ENCODE measurements at places on chromosomes 2 and 18.

- no peak for DNase-seq
Measured at GRCh38 chr2:120219766-120220165, 3.4 kb downstream of the TMEM185B start.

DNA sequence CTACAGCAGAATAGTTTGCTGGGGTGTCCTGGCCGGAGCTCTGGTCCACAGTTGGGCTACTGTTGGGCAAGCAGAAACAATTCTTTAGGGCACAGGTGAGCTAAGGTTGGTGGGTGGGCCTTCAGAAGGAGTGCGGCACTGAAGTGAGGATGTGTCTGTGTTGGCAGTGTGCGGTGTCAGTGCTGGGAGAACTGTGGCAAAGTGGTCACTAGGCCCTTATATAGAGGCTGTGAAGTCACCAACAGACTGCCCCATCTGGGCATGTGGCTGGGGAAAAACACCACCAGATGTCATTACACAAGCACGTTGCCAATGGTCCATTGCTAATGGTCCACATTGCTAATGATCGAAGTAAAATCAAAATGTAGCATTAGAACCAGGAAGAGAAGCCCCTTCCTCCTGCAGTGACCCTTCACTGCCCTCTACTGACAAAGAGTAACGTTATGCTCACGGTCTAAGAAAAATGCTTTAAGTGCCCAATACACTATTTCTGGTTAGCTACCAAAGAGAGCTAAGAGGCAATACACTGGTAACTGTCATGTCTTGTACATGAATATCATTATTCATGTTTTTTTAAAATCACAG is 21.3 kb downstream of the SCN1A start:
- peak; percentile 28 for DNase-seq

GRCh38 chr2:83109284-83109683 is 1349.8 kb downstream of the SUCLG1 start:
- no peak for DNase-seq

DNA sequence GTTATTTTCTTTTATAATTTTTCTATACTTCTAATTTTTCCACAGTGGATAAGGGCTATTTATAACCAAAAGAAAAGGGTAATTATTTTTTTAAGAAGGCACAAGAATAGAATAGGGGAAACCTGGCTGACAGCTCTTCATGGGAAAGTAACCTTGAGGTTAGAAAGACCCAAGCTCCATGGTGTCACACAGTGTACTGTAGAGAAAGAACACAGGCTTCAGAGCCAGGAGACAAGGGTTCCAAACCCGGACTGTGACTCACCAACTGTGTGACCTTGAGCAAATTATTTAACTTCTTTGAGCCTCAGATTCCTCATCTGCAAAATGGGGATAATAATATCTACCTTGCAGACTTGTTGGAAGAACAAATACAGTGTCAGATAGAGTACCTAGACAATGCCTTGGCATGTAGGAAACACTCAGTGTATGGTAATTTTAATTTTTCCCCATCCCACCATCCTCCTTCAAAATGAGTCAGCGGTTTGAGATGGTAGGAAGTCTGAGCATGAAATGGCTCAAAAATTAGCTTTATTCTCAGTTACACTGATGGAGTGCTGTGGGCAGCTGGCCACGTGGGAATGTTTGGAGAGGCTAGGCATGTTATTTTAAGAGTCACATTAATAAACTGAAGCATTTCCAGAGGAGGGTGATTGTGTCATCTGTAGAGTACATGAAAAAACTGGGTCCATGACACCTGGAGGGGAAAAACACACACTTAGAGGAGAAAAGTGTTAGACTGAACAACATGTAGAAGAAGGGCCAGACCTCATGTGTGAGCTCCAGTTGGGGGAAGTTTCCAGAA is 36.7 kb downstream of the TMEM37 start:
- no peak for DNase-seq

DNA sequence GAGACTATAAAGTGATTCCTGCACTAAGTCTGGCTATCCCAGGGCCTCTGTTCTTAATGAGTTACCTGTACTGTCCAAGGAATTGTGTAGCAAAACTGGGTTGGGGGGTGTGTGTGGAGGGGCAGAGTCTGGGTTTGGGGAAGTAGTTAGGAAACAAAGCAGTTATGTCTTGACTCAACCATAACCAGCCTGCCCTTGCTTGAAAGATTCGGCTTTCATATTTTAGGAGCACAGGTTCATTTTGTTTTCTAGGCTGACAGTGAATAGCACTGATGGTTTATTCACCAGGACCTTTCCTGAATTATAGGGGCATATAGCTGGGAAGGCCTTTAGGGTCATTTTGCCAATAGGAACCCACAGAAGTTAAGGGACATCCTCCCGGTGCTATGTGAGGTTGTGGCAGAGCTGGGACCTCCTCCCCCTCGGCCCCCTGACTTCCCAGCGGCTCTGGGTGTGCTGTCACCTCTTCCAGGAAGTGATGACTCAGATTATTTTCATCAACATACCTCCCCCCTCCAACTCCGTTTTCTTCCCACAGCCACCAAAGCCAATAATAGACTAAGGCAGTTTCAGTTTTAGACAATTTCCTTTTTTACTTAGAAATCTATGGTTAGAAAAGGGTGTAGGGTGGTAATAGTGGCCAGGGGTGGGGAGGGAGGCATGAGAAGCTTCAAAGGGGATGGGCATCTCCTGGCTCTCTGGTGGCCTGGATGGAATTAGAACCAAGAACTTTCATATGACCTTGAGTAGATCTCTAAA is 44.8 kb downstream of the SETBP1 start:
- DNase-seq = no peak

DNA sequence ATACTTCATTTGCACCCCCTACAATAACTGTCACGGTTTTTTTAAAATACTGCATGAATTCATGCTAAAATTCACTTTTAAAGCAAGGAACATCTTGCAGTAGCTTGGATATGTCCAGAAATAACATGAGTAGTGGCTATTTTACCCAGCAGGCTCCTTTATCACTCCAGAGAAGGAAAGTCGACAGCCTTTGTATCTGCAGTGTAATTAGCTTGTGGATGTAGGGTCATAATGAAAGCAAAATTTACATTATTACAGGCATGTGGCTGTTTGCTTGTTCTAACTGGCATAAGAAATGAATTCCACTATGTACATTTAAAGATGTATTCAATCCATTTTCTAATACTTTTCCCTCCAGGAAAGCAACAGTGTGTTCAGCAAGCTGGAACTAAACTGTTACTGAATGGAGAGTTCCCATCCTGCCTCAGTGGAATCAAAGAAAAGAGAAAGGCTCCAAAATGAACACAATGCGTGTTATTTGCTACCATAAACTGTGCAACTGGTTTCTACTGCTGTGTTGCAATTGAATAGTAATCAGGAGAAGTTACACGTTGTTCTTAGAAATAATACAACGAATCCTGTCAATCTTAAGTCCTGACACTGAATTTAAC is 321.2 kb upstream of the VRK2 start:
- no peak for DNase-seq

DNA sequence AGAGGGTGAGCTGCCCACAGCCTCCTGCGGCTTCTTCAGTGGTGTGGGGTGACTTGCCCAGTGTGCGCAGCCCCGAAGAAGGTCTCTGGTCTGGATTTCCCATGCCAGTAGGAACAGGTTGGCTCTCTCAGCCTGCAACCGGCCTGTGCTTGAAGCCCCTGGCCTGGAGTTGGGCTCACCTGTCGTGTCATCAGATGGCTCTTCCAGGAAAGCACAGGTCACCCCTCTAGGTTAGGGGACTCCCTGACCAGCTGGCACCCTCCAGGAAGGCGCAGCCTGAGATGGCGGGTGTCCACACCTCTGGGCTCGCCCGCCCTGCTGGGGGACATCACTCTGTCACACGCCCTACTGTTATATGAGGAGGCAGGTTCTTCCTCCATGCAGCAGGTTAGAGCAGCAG is 179.8 kb downstream of the SEPTIN10 start:
- no peak for DNase-seq

GRCh38 chr2:229920011-229920641 is 1.7 kb downstream of the TRIP12 start:
- peak; percentile 40 for DNase-seq

DNA sequence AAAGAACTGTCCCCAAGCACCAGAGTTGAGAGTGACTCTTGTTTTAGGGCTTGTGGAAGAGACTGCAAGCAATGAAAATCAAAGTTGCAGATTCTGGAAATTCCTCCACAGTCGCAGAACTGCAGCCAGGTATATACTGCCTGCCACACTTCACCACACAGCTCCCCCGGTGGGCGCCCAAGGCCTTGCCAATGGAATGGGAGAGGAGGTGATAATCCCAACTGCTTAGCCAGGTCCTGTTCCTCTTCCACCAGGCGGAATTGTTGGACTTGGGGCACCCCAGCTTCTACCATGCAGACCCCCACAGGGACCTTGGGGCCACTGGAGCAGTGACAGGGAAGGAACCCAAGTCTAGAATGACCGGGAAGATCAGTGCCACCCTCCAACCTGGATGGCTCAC is 4.8 kb upstream of the PDIA6 start:
- DNase-seq = peak; percentile 48

DNA sequence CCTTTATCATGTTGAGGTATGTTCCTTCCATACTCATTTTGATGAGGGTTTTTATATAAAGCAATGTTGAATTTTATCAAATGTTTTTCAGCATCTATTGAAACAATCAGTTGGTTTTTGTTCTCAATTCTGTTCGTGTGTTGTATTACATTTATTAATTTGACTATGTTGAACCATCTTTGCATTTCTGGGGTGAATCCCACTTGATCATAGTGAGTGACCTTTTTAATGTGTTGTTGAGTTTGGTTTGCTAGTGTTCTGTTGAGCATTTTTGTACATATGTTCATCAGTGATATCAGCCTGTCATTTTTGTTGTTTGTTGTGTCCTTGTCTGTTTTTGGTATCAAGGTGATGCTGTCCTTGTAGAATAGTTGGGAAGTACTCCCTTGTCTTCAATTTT is 110.9 kb downstream of the MYO3B start:
- no peak for DNase-seq

- DNase-seq = no peak
Measured at GRCh38 chr2:4963106-4963505, 729.1 kb upstream of the SOX11 start.

- DNase-seq = no peak
Measured at GRCh38 chr2:10519394-10519740, 71.2 kb upstream of the ODC1 start.

- no peak for DNase-seq
Measured at GRCh38 chr2:120887320-120887697, 151.6 kb downstream of the GLI2 start.

DNA sequence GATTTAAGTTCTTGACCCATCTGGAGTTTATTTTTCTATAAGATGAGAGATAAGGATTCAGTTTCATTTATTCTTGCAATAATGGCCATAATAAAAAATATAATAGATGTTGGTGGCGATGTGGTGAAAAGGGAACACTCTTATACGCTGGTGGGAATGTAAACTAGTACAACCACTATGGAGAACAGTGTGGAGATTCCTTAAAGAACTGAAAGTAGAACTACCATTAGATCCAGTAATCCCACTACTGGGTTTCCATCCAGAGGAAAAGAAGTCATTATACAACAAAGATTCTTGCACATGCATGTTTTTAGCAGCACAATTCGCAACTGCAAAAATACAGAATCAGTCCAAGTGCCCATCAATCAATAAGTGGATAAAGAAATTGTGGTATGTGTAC is 1040.5 kb upstream of the GYPC start:
- DNase-seq = no peak

DNA sequence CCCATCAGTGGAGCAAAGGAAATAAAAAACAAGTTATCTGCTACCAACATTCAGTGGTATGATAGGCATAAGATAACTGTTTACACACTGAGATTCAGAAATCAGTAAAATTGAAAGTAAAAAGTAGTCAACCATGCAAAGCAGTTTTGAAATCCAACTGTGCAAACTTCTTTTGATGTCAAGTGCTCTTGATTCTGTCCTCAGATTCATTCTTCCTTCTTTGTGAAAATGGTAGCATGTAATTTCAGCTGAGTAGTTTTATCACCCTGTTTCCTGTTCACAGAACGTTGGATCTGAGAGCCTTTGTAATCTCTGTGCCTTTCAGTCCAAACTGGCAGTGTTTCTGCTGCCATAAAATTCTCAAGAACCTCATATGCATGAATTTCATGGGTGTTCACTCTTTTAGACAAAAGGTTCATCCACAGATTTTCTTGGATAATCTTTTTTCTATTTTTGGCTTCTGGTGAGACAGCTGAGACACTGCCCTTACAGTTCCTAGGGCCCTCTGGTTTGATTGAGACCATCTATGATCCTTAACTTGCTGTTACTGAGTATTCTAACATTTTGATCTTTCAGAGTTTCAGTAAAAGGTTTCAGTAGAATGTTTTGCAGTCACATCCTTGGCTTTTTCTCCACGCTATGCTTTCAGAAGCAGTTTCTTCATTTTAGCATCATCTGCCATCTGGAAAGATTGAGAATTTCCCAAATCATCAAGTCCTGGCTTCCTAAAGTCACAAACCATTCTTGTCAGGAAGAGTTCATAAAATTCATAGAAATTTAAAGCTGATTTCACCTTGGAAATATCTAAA is 272.3 kb upstream of the EPHA4 start:
- no peak for DNase-seq

GRCh38 chr18:25647404-25647803 is 295.4 kb upstream of the ZNF521 start:
- no peak for DNase-seq

- no peak for DNase-seq
Measured at GRCh38 chr18:38470421-38470820, 904.8 kb upstream of the CELF4 start.

DNA sequence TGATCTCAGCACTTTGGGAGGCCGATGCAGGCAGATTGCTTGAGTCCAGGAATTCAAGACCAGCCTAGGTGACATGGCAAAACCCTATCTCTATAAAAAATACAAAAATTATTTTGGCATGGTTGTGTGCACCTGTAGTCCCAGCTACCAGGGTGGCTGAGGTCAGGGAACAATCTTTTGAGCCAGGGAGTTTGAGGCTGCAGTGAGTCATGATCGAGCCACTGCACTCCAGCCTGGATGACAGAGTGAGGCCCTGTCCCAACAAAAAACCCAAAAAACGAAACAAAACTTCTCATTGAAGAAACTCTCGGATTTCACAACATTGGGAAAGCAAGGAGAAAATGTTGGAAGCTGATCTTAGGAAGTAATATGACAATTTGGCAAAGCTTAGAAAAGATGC is 317.3 kb upstream of the MGAT5 start:
- no peak for DNase-seq

DNA sequence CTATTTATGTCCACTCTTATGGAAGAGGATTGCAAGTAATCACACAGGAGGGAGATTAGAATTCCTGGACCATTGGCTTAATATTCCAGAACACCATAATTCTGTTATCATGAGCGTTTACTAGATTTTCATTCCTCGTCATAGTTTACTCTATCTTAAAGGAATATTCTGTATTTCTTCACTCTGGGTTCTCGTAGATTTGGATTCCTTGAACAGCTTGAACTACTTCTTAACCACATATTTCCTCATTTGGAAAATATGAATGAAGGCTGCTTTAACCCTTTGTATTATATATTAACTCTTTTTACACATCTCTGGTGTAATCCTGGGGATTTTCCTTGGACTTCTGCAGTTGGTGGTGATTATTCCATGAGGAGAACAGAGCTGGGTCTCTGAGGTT is 46.3 kb upstream of the CCBE1 start:
- DNase-seq = no peak

- DNase-seq = no peak
Measured at GRCh38 chr2:234099266-234099665, 48.8 kb downstream of the SPP2 start.

Data from ELF-1 (cell line).